Osteoblast (primary cell): ENCODE measurements at places on chromosomes 4 and X. TPM values are rescaled to one million over a fixed set of nuclear protein-coding genes. Genes with fewer than 3 reads are reported as not detected.

GPRASP1 gene
- total RNA-seq = 2.9 and 3.5 TPM in 2 replicates

TMSB15A gene
- 0.29 TPM in 1 of 2 replicates, not detected in the other for total RNA-seq

MAGEB3 gene
- total RNA-seq = not detected in 2 replicates

GRIA3 gene
- 3.3 and 6.8 TPM in 2 replicates for total RNA-seq

ETNPPL gene
- not detected in 2 replicates for total RNA-seq

HHIP gene
- total RNA-seq = 0.59 and 0.72 TPM in 2 replicates

AMBN gene
- total RNA-seq = not detected in 2 replicates

YIPF7 gene
- total RNA-seq = not detected in 2 replicates

TET2 gene
- 15.0 and 15.9 TPM in 2 replicates for total RNA-seq

ASB5 gene
- total RNA-seq = 0.29 and 1.1 TPM in 2 replicates

CDS1 gene
- total RNA-seq = under 0.01 and 0.29 TPM in 2 replicates

FHDC1 gene
- total RNA-seq = 0.29 and 0.36 TPM in 2 replicates

MGARP gene
- 4.4 and 7.6 TPM in 2 replicates for total RNA-seq

EDA2R gene
- 13.4 and 17.1 TPM in 2 replicates for total RNA-seq

OTC gene
- total RNA-seq = not detected in 2 replicates

GPM6B gene
- 1.1 and 1.8 TPM in 2 replicates for total RNA-seq
